ENCODE measurements at places on chromosomes 12 and 14. TPM values are rescaled to one million over a fixed set of nuclear protein-coding genes. Genes with fewer than 3 reads are reported as not detected.

GRCh38 chr14:33490555-33490954 is 460.3 kb downstream of the EGLN3 start:
- no peaks in the 10 kb centered on the region for H3K27me3 ChIP-seq
- no peaks in the 10 kb centered on the region for H3K36me3 ChIP-seq
- no peak overlapping the region for H3K27ac ChIP-seq
- DNase-seq = no peak
- H3K4me3 ChIP-seq = no peak overlapping the region

GRCh38 chr12:49703647-49704137 is 3.5 kb downstream of the FMNL3 start:
- H3K27ac ChIP-seq = peak overlapping the region; percentile 32
- no peak for DNase-seq
- peaks cover 28% of the 10 kb centered on the region for H3K4me1 ChIP-seq
- H3K27me3 ChIP-seq = no peaks in the 10 kb centered on the region
- H3K36me3 ChIP-seq = no peaks in the 10 kb centered on the region

- H3K27me3 ChIP-seq = no peaks in the 10 kb centered on the region
- DNase-seq = no peak
- no peak overlapping the region for H3K4me3 ChIP-seq
- peak overlapping the region; percentile 28 for H3K27ac ChIP-seq
- peaks cover 66% of the 10 kb centered on the region for H3K4me1 ChIP-seq
Observed at GRCh38 chr12:122094735-122095631, 16.4 kb downstream of the MLXIP start.

- no peaks in the 10 kb centered on the region for H3K4me1 ChIP-seq
- no peak overlapping the region for H3K4me3 ChIP-seq
- no peak for DNase-seq
- H3K36me3 ChIP-seq = no peaks in the 10 kb centered on the region
Observed at GRCh38 chr12:115910057-115910456, 367.4 kb downstream of the MED13L start.

DNA sequence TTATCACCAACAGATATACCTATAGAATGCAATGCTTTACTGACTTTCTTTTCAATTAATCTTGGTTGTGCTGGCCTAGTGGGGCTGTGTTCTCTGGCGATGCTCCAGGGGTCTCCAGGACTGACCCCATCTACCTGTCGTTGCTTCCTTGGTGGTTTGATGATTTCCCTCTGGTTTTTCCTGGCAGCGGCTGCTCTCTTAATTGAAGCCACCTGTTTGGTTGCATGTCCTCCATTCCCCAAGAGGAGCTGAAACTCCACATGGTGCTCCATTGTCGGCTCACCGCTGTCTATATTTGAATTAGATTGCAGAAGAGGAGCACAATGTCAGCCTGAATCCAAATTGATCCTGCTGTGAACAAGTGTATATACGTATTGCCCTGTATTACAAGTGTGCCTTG is 7.1 kb upstream of the IFNG-AS1 start:
- no peaks in the 10 kb centered on the region for H3K4me1 ChIP-seq
- H3K36me3 ChIP-seq = no peaks in the 10 kb centered on the region
- H3K27ac ChIP-seq = no peak overlapping the region

DNA sequence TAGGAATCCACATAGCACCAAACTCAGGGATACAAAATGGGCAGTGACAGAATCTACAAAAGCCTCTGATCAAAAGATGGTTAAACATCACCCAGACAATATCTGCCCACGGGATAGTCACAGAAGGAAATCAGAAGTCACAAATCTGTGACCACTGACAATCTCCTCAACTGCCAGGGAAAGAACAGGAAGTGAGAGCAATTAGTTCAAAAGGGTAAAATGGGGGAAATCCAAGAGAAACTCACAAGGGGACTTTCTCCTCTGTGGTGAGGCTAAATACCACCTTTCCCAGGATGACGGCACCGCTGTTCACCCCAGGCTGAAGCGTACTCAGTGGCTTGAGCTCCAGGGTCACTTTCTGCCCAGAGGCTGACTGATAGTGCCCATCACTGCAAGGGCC is 10.7 kb downstream of the TTC5 start:
- no peaks in the 10 kb centered on the region for H3K4me1 ChIP-seq
- H3K36me3 ChIP-seq = no peaks in the 10 kb centered on the region
- DNase-seq = no peak
- no peak overlapping the region for H3K4me3 ChIP-seq
- H3K27me3 ChIP-seq = no peaks in the 10 kb centered on the region
- H3K27ac ChIP-seq = no peak overlapping the region

DNA sequence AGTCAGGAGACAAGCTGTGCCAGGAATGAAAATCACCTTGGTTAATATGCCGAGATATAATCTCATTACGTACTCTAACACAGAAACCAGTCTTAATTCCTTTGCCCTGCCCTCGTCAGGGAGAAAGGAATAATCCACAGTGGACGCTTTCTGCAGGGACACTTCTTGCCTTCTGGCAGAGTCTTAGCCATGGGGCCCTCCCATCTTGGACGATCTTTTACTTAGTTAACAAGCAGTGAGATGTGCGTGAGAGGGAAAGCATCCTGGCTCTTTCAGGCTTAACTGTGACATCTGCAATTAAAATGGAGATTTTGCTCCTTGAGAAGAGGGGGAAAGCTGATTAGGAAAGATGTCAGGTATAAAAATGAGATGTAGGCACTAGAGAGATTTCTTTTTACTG is 246.4 kb downstream of the TMEM132C start:
- DNase-seq = no peak
- no peak overlapping the region for H3K4me3 ChIP-seq
- no peaks in the 10 kb centered on the region for H3K36me3 ChIP-seq
- H3K4me1 ChIP-seq = no peaks in the 10 kb centered on the region
- no peaks in the 10 kb centered on the region for H3K27me3 ChIP-seq

DNA sequence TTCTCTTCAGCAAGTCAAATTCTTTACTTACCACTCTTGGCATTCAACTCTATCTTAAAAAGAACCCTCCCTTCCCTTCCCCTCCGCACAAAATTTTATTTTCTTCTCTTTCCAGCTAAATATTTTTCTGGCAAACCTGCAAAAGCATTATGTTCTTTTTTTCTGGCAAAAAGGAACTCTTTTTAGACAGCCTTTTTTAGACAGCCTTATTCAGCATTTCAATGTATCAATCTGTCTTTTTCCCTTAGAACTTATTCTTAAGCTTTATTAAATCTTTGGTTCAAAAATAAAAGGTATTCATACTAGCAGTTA is 50.5 kb downstream of the SPTLC2 start:
- no peaks in the 10 kb centered on the region for H3K27me3 ChIP-seq
- peak overlapping the region; percentile 77 for H3K27ac ChIP-seq
- peaks cover 13% of the 10 kb centered on the region for H3K4me1 ChIP-seq
- no peak for DNase-seq
- H3K36me3 ChIP-seq = no peaks in the 10 kb centered on the region
- no peak overlapping the region for H3K4me3 ChIP-seq

GRCh38 chr14:94474581-94475031 is 1.4 kb downstream of the SERPINA9 start:
- no peaks in the 10 kb centered on the region for H3K4me1 ChIP-seq
- H3K36me3 ChIP-seq = no peaks in the 10 kb centered on the region
- no peak for DNase-seq
- H3K4me3 ChIP-seq = no peak overlapping the region

GRCh38 chr14:56745097-56745496 is 65.2 kb downstream of the OTX2 start:
- no peak overlapping the region for H3K4me3 ChIP-seq
- H3K27ac ChIP-seq = no peak overlapping the region
- no peak for DNase-seq

DNA sequence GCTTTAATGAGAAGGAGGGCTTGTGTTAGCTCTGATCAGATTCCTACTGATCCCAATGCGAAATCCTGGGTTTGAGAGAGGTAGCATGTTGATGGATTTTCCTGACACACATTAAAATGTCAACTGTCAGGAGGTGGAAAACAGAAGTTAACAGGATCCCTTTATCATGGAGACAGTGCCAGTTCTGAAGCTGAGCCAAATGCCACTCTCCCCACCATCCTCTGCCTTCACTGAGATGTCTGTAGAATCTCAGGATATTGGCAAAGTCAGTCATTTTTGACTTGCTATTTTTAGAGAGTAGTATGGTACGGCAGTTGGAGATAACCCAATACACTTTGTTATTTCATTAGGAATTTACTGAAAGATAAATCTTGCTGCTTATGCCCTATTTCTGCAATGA is 1816.2 kb upstream of the FLRT2 start:
- H3K36me3 ChIP-seq = no peaks in the 10 kb centered on the region
- no peak overlapping the region for H3K4me3 ChIP-seq
- H3K4me1 ChIP-seq = no peaks in the 10 kb centered on the region
- H3K27me3 ChIP-seq = no peaks in the 10 kb centered on the region
- H3K27ac ChIP-seq = no peak overlapping the region

DNA sequence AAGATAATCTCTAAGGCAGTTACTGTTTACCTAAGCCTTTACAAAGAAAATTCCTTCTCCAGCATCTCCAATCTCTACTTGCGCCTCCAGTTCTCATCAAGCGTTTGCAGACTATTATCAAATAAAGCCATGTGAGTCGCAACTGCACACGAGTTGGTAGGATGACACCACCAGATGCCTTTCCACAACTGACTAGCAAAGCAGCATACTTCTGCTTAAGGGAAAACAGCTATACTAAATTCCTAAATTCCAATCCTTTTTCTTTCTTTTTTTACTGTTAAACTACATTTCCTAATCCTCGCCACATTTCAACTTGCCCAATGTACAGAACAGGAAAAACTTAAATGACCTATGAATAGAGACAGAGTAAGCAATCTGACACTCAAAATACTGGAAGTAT is 166.7 kb downstream of the ITPR2 start:
- no peaks in the 10 kb centered on the region for H3K36me3 ChIP-seq
- DNase-seq = no peak
- no peaks in the 10 kb centered on the region for H3K4me1 ChIP-seq
- no peak overlapping the region for H3K27ac ChIP-seq
- H3K4me3 ChIP-seq = no peak overlapping the region

GRCh38 chr12:22014783-22015144 is 31.3 kb upstream of the CMAS start:
- H3K4me3 ChIP-seq = no peak overlapping the region
- H3K4me1 ChIP-seq = no peaks in the 10 kb centered on the region
- H3K36me3 ChIP-seq = no peaks in the 10 kb centered on the region
- no peaks in the 10 kb centered on the region for H3K27me3 ChIP-seq
- H3K27ac ChIP-seq = no peak overlapping the region

DNA sequence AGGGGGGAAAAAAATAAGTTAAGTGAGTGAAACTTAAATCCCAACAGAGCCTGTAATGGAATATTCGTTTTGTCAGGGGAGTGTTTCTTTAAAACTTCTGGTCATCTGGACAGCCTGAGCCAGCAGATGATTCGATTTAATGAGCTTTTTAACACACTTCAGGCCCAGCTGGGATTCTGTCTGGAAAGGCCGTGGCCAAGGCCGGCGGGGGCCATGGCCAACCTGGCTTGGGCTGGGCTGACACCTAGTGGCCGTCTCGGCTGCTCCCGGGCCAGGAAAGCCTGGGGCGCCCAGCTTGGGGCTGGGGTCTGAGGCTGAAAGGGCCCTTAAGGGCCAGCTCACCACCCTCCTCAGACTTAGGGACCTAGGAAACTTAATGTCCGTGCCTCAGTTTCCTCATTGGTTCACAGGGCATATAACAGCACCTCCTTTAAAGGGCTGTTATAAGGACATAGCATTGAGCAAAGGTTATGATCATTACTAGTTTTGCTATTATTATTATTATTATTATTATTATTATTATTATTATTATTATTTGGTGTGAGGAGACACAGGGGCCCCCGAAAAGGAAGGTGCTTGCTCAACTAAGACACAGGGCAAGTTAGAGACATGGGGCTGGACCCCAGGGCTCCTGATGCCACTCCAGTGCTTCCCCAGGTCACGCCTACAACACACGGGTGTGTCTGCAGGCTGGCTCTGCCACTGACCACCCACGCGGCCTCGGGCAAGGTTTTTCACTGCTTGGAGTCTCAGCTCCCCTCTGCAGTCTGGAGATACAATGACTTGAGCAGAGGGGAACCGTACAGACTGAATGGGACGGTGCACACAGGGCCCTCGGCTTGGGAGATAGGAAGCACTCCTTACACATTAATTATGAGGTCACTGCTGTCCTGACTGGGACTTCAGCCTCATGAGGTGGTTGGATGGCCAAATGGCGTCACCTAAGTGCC is 84.0 kb downstream of the SYNE3 start:
- no peaks in the 10 kb centered on the region for H3K27me3 ChIP-seq
- peak overlapping the region; percentile 31 for H3K27ac ChIP-seq
- peak; percentile 75 for DNase-seq
- H3K36me3 ChIP-seq = no peaks in the 10 kb centered on the region

DNA sequence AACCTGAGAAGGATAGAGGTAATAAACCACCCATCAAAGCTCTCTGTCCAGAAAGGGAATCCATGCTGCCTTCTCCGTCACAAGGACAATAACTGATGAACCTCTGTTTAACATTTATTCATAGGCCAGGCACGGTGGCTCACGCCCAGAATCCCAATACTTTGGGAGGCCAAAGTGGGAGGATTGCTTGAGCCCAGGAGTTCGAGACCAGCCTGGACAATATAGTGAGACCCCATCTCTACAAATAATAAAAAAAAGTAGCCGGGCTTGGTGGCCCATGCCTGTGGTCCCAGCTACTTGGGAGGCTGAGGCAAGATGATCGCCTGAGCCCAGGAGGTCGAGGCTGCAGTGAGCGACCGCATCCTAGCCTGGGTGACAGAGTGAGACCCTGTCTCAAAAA is 7.1 kb upstream of the FOS start:
- no peaks in the 10 kb centered on the region for H3K36me3 ChIP-seq
- H3K27me3 ChIP-seq = no peaks in the 10 kb centered on the region

GRCh38 chr14:100591453-100592371 is 4.5 kb upstream of the BEGAIN start:
- no peak for DNase-seq
- no peak overlapping the region for H3K27ac ChIP-seq
- H3K4me3 ChIP-seq = no peak overlapping the region
- H3K4me1 ChIP-seq = no peaks in the 10 kb centered on the region
- no peaks in the 10 kb centered on the region for H3K27me3 ChIP-seq
- no peaks in the 10 kb centered on the region for H3K36me3 ChIP-seq

GRCh38 chr12:22667122-22667521 is 42.2 kb downstream of the ETNK1 start:
- no peak for DNase-seq
- H3K27me3 ChIP-seq = no peaks in the 10 kb centered on the region
- no peak overlapping the region for H3K4me3 ChIP-seq

- DNase-seq = no peak
- no peaks in the 10 kb centered on the region for H3K36me3 ChIP-seq
- no peak overlapping the region for H3K27ac ChIP-seq
- no peaks in the 10 kb centered on the region for H3K4me1 ChIP-seq
- H3K4me3 ChIP-seq = no peak overlapping the region
Observed at GRCh38 chr12:79624378-79624777, 66.4 kb downstream of the PAWR start.

The TMEM120B gene
- total RNA-seq = 16.9 TPM

The AKAP3 gene
- 145 TPM for total RNA-seq

The ACVRL1 gene
- 9.5 TPM for total RNA-seq

The OVCH1 gene
- 0.43 TPM for total RNA-seq

The SSPN gene
- 25.5 TPM for total RNA-seq

The FAIM2 gene
- 14.6 TPM for total RNA-seq

The LYZ gene
- 9.7 TPM for total RNA-seq

The KRT73 gene
- not detected for total RNA-seq

The CRY1 gene
- 63.0 TPM for total RNA-seq

Measured in testis (tissue), 5 donors.